ENCODE measurements at places on chromosomes 5 and 9. TPM values are rescaled to one million over a fixed set of nuclear protein-coding genes. Genes with fewer than 3 reads are reported as not detected.

The TTC39B gene
- 0.04 TPM for total RNA-seq

The EQTN gene
- total RNA-seq, result not detected

The ANKRD18A gene
- total RNA-seq, result not detected

The CER1 gene
- total RNA-seq, result not detected

The IL31RA gene
- total RNA-seq, result not detected

The DOCK2 gene
- total RNA-seq, result 255 TPM

The TMED7 gene
- 61.1 TPM for total RNA-seq

The FAM151B gene
- 0.36 TPM for total RNA-seq

The ZNF462 gene
- not detected for total RNA-seq

The TMEM215 gene
- total RNA-seq, result not detected

The NMUR2 gene
- not detected for total RNA-seq

The CMBL gene
- not detected for total RNA-seq

The FRRS1L gene
- not detected for total RNA-seq

The ARSB gene
- total RNA-seq, result 10.8 TPM

The IGFBPL1 gene
- total RNA-seq, result not detected

The TYRP1 gene
- 0.15 TPM for total RNA-seq

The SVEP1 gene
- not detected for total RNA-seq

The AHRR gene
- 2.6 TPM for total RNA-seq

The RGS7BP gene
- total RNA-seq, result not detected

The PCDHA10 gene
- not detected for total RNA-seq

The FAM81B gene
- total RNA-seq, result not detected

The ABO gene
- not detected for total RNA-seq

The FGF1 gene
- not detected for total RNA-seq

The EIF4EBP3 gene
- total RNA-seq, result 7.3 TPM

The ARID3C gene
- total RNA-seq, result 0.48 TPM

The PPP2CA gene
- total RNA-seq, result 72.2 TPM

The GLRA1 gene
- not detected for total RNA-seq

The LCN1 gene
- not detected for total RNA-seq

The TRIM7 gene
- not detected for total RNA-seq

The PRR7 gene
- total RNA-seq, result 26.8 TPM

The ST8SIA4 gene
- 20.4 TPM for total RNA-seq

The PCDHGA12 gene
- 7.8 TPM for total RNA-seq

The OR1L1 gene
- total RNA-seq, result not detected

The ADAMTS6 gene
- total RNA-seq, result 2.6 TPM

The FBP2 gene
- total RNA-seq, result not detected

The SPAG8 gene
- total RNA-seq, result 0.07 TPM

The GKAP1 gene
- 13.4 TPM for total RNA-seq

The MYOZ3 gene
- total RNA-seq, result not detected

The QSOX2 gene
- total RNA-seq, result 11.3 TPM

The LECT2 gene
- total RNA-seq, result not detected

The TMCO6 gene
- total RNA-seq, result 29.9 TPM

The MEIKIN gene
- not detected for total RNA-seq

The GAPT gene
- total RNA-seq, result 21.4 TPM

The RNF183 gene
- total RNA-seq, result not detected

The VLDLR gene
- 31.5 TPM for total RNA-seq

The PROB1 gene
- 0.78 TPM for total RNA-seq

The TMEM161B gene
- 56.3 TPM for total RNA-seq
